ENCODE measurements at places on chromosomes 2 and 18.

GRCh38 chr18:655445-655844 is 2.0 kb upstream of the TYMS start:
- DNase-seq, result no peak

GRCh38 chr2:179528576-179529069 is 264.0 kb upstream of the SESTD1 start:
- DNase-seq, result no peak

GRCh38 chr2:113169002-113169530 is 4.7 kb upstream of the PSD4 start:
- peak; percentile 25 for DNase-seq

GRCh38 chr2:70690846-70691245 is 77.2 kb downstream of the ADD2 start:
- DNase-seq, result no peak

DNA sequence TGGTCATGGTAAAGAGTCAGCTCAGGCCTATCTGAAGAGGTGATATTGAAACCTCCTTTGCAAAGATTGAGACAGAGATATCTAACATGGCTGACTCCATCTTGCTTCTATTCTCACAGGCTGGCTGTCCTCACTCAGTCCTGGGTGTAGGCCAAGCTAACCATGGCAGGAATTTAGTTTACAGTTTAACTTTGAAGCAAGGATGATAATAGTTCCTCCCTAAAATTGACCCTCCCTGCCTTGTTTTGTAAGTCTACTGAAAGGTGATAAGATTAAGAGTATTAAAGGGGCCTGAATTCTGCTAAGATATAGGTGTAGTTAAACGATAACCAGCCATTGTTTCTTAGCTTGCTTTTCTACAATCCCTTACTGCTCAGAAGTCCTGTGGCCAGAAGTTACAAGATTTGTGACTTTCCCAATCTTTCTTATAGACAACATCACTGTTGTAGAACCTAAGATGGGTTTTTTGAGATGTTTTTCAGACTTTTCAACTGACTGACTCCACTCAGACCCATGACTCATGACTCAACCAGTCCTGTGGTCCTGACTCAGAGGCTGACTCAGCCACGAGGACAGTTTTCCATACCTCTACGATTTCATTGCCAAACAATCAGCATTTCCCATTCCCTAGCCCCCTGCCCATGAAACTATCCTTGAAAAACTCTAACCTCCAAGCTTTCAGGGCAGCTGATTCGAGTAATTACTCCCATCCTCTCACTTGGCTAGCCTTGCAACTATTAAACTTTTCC is 195.7 kb upstream of the SESTD1 start:
- no peak for DNase-seq

DNA sequence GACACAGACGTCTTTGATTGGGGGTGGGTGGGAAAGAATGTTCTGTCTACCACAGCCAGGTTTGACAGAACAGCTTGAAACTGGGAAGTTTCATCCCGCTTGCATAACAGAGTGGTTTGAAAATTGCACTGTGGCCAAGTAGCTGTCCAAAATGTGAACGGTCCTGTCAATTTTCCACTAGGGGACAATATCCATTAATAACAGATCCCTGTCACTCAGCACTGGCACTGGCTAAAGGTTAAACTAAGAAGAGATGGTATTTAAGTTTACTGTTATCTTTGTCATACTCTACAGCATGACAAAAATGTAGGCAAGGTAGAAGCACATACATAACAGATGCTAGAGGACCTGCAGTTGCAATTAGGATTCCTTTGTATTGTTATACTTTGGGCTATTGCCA is 55.6 kb upstream of the ACMSD start:
- no peak for DNase-seq

- no peak for DNase-seq
These were observed 27.5 kb downstream of the STAMBP start for GRCh38 chr2:73856214-73856613.

DNA sequence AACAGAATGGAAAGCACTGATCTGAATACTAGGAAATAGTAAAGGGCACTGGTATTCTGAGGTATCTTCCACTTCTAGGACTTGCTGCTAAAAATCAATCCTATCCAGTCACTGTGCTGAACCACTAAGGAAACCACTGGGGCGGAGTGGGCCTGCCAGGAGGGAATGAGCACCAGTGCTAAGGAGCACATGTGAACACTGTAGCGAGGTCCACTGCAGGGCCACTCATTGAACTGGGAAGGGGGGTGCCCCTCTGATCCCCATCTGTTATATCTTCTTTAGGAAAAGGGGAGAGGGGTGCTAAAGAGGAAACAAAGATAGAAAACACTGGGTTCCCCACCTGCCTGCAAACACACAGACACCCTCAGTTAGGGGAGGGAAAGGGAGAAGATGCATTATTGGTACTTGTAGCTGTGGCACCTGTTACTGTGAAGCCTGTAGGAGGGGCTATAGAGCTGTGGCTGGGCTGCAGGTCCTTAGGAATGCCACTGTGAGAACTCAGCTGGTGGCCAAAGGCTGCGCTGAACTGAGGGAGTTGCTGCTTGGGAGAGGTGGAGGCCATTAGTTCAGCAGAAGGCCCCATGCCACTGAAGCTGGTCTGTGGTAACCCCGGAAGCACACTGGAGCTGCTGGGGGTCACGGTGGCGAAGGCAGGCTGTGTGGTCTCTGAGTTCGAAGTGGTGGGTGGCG is 81.8 kb downstream of the INO80D start:
- no peak for DNase-seq

DNA sequence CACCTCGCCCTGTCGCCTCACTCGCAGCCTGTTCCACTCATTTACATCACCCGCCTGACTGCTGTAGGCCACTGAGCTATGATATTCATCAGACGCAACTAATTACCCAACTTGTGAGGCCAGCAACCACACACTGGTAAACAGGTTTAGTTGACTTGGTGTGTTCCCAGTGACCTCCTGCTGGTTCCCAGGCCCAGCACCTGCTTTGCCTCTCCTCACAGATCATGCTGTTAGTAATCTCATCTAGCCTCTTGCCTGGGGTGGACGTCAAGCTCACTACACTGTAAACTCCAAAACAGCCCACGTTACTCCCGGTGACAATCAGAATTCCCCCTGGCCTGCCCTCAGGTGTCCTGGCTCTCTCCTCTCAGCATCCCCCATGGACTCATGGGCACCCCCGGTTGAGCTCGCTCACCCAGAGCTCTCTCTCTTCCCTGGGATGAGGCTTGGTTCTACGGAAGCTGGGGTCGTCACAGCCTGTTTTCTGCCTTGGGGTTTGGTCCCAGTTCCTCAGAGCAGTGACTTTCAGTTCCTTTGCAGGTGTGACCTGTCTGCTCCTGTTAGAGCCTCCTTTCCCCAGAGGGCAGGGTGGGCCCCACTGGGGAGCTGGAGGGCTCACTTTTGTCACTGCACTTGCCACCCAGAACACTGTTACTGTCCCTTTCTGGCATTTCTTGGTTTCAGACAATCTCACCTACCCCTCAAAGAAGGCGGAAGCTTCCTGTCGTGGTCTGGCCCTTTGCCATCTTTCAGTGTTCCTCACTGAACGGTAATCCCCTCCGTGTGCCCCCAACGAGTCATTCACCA is 40.3 kb downstream of the INPP5D start:
- DNase-seq, result no peak

DNA sequence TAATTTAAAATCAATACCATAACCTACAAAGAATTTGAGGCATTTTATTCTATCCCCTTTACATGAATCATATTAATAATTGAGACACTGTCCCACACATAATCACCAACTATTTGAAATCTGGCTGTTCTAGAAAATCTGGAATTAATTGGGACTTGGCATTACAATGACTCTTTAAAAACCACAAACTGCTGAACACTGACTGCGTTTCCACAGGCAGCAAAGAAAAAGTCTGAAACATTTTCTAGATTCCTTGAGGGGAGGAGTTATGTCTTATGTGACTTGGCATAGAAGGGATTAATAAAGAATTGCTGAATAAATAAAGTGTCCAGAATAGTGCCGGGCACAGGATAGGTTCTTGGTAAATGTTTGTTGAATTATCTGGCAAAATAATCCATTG is 61.4 kb downstream of the GPR39 start:
- DNase-seq, result no peak

- DNase-seq, result no peak
These were observed 66.3 kb upstream of the GLI2 start for GRCh38 chr2:120669121-120669952.

DNA sequence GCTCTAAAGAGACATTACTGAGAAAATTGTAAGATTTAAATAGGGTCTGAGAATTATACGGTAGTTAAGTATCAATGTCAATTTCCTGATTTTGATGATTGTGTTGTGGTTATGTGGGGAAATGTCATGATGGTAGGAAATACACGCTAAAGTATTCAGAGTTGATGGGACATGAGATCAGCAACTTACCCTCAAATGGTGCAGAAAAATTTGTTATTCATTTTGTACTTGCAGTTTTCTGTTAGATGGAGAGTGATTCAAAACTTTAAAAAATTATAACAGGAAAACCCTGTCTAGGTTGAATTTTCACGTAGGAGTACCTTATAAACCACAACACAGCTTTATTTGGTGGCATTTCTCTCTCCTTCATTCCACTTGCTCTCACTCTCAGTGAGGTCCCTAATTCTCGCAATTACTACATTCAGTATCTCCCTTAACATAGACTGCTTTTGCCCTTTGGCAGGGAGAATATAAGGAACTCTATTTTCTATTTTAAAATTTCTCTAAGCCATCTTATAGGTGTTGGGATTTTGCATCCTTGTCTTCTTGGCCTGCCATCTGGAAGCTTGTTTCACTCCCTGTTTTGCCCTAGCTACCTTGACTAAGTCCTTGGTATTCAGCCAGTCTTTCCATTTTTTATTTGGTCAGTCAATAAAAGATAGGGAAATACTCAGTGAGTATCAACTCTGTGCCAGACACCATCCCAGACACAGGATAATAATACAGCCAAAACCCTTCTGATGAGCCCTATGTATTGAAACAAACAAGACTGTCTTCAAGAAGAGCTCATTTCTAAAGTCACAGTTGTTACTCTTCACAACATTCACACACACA is 550.6 kb upstream of the ACVR2A start:
- DNase-seq, result no peak

GRCh38 chr2:105812180-105813044 is 67.7 kb downstream of the NCK2 start:
- no peak for DNase-seq

DNA sequence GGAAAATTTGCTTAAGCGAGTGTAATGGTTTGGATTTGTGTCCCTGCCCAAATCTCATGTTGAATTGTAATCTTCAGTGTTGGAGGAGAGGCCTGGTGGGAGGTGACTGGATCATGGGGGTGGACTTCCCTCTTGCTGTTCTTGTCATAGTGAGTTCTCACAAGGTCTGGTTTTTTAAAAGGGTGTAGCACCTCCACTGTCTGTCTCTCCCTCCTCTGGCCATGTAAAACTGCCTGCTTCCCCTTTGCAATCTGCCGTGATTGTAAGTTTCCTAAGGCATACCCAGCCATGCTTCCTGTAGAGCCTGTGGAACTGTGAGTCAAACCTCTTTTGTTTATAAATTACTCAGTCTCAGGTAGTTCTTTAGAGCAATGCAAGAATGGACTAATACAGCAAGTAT is 6.6 kb downstream of the YIPF4 start:
- DNase-seq, result no peak

GRCh38 chr18:13452871-13453680 is 234.5 kb downstream of the LDLRAD4 start:
- DNase-seq, result no peak

- DNase-seq, result no peak
These were observed 84.8 kb downstream of the AQP4 start for GRCh38 chr18:26780520-26781325.

DNA sequence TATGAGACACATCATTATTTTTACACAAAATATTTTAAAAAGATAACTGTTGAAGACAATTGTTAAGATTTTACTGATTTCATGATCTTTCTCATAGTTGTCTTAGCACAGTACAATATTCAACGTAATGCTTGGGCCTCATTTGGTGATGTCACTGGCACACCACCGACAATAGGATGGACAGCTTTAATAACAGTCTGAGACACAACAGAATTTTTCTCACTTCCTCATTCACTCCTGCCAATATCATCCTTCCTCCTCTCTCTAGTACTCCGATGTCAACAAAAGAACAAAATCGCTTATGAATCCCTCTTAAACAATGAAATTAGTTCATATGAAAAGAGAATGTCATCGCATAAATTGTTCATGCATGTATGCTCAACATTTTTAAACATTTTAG is 461.9 kb upstream of the CDH7 start:
- DNase-seq, result no peak

- no peak for DNase-seq
These were observed 4.6 kb downstream of the SPATS2L start for GRCh38 chr2:200311139-200311538.

DNA sequence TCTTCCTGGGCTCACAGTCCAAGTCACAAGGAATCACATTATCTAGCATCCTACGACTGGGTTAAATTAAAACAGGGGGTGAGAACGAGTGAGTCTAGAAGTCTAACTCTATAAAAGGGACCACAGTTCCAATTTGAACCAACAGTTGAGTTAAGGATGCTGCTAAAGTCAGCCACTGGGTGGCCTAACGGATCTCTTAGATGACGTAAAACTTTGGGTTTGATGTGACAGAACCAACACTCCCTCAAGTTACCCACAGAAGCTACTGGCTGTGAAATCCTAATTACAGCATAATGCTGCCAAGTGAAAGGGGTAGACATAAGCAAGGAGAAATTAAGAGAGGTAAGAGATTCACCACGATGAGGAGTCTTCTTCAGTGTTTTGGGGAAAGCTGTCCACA is 32.7 kb upstream of the RUFY4 start:
- no peak for DNase-seq

DNA sequence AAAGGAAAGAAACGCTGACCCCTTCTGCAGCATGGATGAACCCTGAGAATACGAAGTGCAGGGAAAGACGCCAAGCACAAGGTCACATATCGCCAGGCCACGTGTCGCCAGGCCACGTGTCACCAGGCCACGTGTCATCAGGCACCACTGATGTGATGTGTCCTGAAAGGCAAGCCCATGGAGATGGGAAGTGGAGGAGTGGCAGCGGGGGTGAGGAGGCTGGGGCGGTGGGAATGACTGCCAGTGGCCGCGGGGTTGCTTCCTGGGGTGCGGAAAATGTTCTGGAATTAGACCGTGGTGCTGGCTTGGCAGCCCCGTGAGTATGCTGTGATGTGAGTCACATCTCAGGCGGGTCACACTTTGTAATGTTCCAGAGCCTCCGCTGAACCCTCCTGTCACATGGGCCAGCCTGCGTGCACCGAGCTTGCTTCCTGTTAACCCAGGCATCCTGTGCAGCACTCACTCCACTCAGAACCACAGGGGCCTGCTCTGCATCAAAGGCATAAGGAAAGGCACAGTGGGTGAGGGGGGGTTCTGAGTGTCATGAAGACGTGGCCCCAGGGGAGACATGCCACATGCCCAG is 39.0 kb downstream of the SLC66A2 start:
- DNase-seq, result peak; percentile 8

DNA sequence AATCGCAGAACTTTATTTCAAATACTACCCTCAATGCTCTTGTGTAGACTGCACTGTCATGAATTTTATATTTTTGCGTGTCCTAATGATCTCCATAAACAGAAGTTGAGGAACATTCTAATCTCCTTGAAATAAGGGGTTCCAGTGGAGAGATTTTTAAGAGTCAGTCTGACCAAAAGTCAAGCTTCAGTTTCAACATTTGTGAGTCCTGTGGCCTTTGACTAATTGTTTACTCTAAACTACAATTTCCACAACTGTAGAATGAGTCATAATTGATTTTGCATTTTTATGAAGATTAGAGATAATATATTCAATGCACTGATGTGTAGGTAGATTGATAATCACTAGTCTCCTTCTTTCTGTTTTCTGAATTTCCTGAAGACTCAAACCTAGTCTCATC is 720.3 kb upstream of the ID2 start:
- no peak for DNase-seq

Data from activated T-helper 1 cell treated with anti-CD3 and anti-CD28 coated beads, Interleukin-12 subunit alpha, Interleukin-12 subunit beta, Interleukin-2, Interleukin-4 antibody, amounts not matched to agents 30 ng/mL and 10 ng/mL and 1 ng/mL, durations not matched to agents 14 hours and 24 hours and 36 hours (primary cell).